ENCODE measurements at places on chromosomes 3 and 15.

GRCh38 chr3:8757551-8758518 is 11.6 kb downstream of the OXTR start:
- no peak for DNase-seq

- DNase-seq: no peak
These were observed 42.0 kb downstream of the NUP210 start for GRCh38 chr3:13378155-13378554.

DNA sequence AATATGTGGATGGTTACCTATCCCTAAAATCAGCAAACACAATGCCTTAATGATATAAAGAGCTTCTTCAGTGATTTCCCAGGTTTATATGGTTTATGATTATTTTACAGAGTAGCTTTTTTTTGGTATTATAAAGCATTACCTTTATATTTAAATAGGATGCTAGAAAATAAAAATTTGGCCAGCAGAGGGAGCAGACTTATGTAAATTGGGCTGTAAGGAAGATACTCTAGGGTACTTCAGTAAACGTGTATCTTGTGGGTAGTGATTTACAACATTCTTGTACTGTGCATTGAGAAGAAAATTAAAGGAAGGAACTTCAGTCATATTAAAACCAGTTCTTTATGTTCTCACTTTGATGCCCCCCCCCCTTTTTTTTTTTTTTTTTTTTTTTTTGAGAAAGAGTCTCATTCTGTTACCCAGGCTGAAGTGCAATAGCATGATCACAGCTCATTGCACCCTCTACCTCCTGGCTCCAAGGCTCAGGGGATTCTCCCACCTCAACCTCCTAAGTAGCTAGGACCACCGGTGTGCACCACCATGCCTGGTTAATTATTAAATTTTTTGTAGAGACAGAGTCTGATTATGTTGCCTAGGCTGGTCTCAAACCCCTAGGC is 167.9 kb downstream of the BBX start:
- DNase-seq: no peak

- DNase-seq: no peak
These were observed 351.8 kb upstream of the TPRG1 start for GRCh38 chr3:188819939-188820338.

GRCh38 chr15:84826369-84826823 is 9.2 kb downstream of the ALPK3 start:
- DNase-seq: no peak

- DNase-seq: no peak
These were observed 30.8 kb upstream of the ARF4 start for GRCh38 chr3:57627976-57628375.

DNA sequence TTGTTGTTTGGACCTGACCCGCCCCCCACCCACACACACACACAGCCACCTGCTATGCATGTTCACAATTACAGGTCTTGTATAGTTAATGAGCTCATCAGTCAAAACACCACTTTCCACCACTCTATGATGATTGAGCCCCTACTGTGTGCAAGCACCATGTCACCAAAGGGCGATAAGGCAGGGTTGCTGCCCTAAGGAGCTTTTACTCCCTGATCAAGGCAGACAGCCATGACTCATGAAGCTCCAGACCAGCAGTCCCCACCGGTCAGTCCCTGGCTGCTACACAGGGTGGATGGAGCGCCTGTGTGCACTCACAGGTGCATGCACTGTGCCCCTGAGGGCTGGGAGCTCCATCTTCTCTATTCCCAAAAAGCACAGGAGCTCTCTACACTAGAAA is 270.6 kb downstream of the CLSTN2 start:
- no peak for DNase-seq

DNA sequence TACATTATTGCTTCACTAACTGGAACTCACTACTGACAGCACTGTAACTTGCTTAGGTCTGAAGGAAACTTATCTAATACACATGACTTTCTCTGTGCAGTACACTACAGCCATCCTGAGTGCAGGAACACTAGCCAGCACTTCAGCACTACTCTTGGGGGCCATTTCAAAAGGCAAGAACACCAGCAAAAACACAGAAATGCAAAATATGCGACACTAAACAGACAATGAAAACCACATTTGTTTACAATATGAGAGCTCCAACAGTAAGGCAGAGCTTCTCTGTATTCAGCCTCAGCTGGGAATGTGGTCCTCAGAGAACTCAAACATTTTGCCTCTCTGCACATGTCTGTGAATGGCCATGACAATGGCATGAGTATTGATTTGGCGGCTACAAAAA is 109.6 kb downstream of the ARRDC4 start:
- no peak for DNase-seq

DNA sequence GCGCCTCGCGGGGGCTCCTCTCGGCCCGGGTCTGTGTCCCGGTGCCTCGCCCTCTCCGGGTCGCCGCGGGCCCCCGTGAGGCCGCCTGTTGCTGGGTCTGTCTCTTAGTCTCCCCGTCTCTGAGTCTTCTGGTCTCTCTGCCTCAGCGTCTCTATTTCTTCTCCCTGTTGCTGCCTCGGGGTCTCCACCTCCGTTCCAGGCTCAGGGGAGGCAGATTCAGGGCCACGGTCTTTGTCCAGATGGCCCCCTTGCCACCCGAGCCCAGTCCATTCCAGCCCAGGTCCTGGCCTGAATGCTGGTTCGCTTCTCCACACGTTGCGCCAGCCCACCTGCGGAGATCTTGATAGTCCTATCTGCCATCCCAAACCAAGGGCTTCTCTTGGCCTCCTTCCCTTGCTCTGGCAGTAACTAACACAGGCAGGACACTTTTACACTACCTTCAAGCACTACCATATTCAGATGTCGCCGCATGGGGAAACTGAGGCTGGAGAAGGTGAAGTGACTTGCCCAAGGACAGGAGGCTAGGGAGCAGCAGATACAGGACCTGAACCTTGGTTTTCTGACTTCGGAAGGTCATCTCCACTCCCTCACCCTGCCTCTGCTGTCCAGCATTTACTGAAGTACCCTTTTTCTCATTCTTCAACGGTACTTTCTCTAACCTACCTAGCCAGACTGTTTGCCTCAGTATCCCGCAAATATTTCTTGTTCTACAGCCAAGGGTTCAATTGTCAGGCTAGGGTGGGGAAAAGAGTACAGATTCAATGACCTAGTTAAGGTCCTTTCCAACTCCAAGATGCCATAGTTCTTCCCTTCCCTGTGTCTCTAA is 616 bp upstream of the IGDCC4 start:
- DNase-seq: no peak

GRCh38 chr15:31069360-31070000 is 32.0 kb downstream of the TRPM1 start:
- no peak for DNase-seq

DNA sequence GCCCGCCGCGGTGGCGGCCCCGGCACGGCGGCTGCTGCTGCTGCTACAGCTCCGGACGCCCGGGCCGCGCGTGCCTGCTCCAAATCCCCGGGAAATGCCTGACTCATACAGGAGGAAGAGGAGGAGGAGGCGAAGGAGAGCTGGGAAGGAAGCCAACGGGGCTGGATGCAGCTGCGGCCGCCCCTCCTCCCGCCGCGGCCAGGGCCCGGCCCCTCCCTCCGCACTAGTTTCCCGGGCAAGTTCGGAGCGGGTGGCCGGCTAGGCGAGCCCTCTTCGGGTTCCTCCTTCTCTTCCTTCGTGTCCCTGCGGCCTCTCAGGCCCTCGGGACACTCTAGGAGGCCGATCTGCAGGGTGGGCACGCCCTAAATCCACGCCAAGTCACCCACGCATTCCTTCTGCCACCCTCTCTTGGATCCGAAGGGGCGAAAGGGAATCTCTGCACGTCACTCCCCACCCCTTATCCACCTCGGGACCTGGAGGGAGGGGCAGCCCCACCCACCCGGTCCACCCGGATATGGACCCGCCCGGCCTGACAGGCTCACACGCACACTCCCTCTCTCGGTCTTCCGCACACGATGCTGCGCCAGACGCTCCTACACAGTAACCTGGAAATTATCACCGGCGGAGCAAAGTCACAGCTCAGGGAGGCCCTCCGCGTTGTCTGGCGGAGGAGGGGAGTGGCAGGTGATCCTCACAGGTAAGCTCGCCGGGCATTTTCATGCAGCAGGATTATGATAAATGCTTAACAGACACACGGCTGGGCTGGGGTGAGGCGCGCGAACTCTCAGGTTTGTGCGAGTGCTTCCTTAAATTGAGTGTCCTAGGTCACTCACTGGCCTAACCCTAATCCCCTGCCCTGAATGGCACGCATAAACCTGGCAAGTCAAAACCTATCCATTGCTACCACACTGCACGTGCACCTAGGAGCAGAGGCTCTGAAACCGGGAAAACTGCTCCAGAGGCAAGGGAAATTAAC is at the start of the genes OSBPL10 and ZNF860:
Gene OSBPL10, minus strand, starts transcription at position 57 of the 976 bp plus-strand sequence. CDS start 83 bp downstream, outside the sequence.
Gene ZNF860, plus strand, starts transcription at position 545 of the 976 bp plus-strand sequence. CDS start 7,330 bp downstream, outside the sequence.
- DNase-seq: no peak

GRCh38 chr3:26358405-26358804 is 264.2 kb upstream of the LRRC3B start:
- DNase-seq: no peak

DNA sequence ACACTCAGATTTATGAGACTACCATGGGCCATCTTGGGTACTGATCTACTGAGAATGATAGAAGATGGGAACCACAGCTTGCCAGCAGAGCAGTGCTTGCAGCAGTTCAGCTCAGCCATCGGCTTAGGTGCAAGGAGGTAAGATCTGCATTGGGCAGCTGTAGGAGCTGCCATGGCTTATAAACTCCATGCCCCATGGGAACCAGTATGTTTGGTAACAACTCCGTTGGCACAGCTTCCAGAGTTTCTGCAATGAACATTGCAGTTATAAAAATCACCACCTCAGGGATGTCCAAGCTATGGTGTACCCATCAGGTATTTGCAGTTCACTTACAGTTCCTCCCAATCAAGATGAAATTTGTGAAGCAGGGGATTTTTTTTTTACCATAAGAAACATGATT is 299.1 kb upstream of the ROPN1 start:
- DNase-seq: no peak

DNA sequence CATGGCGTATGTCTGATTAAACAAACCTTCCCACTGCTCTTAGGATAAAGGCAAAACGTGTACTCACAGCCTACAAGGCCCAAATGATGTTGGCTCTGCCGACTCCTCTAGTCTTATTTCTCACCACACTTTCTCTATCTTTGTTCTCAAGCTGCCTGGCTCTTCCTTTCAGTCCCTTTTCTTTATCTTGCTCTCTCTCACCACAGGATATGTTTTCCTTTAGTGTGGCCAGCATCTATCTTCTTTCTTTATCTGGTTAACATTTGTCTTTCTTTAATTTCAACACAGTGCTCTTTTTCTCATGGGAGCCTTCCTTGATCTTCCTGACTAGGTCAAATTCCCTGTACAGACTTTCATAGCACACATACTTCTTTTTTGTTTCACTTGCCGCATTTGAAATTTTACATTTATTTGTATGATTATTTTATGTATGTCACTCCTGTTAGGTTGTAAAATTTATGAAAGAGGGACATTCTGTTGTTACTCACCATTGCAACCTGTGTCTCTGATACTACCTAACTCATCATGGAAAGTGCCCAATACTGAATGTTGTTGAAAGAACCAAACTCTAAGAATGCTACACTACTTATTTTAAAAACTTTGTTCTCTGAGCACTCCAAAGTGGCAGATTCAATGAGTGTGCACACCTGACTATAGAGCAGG is 328.9 kb upstream of the CBLB start:
- no peak for DNase-seq

DNA sequence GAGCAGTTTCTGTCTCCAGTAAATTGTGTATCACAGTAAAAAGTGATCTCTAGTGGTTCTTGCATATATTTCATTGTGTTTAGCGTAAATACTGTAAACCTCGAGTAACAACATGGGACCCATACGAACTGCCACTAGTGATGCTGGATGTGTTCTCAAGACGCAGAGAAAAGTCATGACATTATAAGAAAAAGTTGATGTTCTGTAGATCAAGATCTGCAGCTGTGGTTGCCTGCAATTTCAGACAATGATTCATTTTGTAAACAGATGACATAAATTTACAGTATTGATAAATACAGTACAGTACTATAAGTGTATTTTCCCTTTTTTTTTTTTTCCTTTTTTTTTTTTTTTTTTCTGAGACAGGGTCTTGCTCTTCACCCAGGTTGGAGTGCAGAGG is 100.1 kb downstream of the DPH6 start:
- DNase-seq: no peak

DNA sequence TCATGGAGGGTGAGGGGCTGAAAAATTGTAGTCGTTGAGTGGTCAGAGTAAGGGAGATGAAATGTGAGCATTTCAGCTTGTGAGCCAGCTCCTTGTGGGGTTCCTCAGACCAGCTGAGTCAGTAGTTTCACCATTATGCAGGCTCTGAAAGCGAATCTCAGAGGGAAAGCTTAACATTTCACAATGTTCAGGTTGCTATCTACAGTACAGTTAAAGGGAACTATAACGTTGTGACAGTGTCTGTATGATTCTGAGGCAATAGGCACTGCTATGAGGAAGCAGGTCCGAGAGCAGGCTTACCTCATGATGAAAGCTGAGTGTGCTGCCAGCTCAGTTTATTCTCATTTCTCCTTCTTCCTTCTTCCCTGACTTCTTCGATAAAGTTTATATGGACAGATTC is 469.6 kb downstream of the EDEM1 start:
- no peak for DNase-seq

GRCh38 chr3:131007782-131008181 is 18.8 kb downstream of the ASTE1 start:
- DNase-seq: no peak

GRCh38 chr3:194871864-194872668 is 186.4 kb downstream of the FAM43A start:
- DNase-seq: no peak

- DNase-seq: no peak
These were observed 556 bp downstream of the ANKRD63 start for GRCh38 chr15:40282147-40282868.

GRCh38 chr15:33742306-33742705 is 226.0 kb upstream of the CHRM5 start:
- DNase-seq: no peak

GRCh38 chr3:194928227-194928626 is 242.5 kb downstream of the FAM43A start:
- DNase-seq: no peak

GRCh38 chr15:61992518-61992917 is 67.7 kb downstream of the VPS13C start:
- no peak for DNase-seq

DNA sequence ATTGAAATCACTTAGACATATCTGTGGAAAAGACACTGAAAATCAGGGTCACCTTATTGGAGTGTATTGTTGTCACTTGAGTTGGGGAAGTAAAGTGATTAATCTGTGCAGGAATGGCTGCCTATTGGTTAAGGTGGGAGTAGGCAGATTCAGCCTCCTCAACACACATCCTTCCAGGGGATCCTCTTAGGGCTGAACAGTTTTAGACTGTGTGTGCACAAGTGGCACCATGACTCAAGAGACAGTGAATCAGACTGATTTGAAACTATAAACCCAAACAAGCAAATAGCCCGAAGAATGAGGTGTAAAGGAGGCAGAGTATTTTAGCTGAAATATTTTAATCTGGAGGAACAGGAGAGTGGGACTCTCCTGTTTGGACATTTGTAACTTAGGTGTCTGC is 4.9 kb downstream of the ABHD17C start:
- no peak for DNase-seq

GRCh38 chr3:53844262-53845102 is 1.7 kb downstream of the CHDH start:
- no peak for DNase-seq

DNA sequence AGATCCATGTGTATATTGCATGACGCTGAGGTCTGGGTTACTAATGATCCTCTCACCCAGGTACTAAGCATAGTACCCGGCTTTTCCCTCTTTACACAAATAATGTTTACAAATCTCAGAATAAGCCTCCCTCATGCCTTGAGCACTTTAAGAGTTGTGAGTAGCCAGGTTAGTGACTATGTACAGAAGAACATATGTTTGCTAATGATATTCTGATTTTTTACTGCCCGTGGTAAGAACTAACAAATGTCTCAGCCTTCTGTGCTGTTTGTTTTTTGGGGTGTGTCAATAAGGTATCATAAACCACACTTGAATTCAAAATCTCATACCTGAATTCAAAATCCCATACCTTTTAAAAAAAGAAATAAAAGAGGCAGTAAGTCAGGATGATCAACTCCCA is 59.5 kb downstream of the ABCC5 start:
- no peak for DNase-seq

Data from stimulated activated CD8-positive, alpha-beta memory T cell treated with anti-CD3 and anti-CD28 coated beads, Interleukin-4, amount 100 ng/mL, for 4 hours (primary cell).